ENCODE measurements at places on chromosomes 3 and 15.
A peak's percentile ranks its signal among the peaks of the same experiment; 100 is the strongest.

- no peak for DNase-seq
These were observed 333.9 kb downstream of the PTPRG start for GRCh38 chr3:61894988-61895935.

- no peak for DNase-seq
These were observed 148.7 kb upstream of the TGFBR2 start for GRCh38 chr3:30457726-30458125.

DNA sequence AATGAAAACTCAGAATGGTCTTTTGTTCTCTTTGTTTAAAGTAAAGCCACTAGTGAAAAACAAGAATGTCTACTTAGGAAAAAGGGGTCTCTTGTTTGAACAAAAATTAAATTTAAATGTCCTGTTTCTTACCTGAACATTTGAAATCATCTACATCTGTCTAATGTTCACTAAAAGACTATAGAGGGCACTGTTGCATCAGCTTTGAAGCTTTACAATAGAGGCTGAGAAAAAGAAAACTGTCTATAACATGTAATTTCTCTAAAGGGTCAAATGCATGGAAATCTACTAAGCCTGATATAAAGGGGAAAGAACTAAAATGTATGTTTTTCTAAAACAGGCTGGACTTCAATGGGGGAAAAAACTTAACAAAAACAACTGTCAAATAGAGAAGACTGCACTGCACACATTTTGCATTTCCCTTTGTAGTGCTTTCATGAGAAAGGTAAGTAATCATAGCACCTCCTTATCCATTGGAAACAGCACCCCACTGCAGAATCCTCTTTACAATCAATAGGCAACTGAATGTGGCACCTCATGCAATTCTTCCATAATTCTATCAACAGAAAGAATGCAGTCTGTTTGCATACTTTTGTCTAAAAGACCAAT, 26.3 kb downstream of the DPH6 start:
- peak; percentile 64 for DNase-seq

DNA sequence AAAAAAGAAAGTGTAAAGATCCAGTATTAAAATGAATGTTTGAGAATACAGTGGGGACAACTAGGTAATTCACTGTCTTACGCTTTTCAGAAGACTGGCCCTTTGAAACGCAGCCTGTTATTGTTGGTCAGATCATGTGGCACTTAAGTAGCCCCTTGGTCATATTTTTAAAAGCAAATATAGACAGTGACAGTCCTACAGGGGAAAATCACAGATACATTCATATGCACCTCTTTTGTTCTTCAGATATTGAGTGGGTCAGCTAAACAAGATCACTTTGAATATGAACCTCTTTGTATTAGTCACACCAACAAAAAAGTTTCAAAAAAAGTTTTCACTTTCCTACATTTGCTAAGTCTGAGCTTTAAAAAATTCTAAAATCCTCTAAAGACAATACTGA, 36.0 kb downstream of the TIGIT start:
- no peak for DNase-seq

DNA sequence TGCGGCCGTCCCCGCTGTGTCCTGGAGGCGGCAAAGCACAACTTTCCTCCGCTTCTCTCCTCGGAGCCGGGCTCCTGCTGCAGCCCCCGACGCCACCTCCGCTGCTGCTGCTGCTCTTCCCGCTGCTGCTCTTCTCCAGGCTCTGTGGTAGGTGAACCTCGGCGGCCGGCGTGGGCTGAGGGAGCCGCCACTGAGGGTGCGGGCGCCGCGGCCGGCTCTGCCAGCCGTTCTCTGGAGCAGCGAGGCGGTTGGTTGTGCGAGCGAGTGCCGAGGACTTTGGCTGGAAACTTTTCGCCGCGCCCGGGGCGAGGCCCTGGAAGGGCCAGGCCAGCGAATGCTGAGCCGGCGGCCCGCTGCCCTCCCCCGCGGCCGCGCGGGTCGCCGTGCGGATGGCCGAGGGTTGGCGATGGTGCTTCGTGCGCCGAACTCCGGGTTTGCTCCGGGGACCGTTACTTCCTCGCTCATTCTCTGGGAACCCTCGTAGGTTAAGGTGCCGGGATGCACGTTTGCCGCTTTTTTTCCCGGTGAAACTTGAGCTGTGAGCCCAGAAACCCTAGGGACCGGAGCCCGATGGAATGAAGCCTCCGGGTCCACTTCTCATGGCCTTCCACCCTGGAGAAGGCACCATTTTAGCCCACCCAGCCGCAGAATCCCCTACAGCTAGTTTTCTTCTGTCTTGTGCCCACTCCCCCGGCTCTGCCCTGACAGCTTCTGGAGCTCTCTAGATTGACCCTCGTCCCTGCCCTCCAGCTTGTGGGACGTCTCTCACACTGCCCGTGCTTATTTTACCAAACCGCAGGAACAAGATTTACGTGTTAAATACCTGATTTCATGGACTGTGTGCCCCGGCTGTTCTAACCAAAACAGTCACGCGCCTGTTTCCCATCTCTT, 660 bp downstream of the NECTIN3 start:
- no peak for DNase-seq

- no peak for DNase-seq
These were observed 7.5 kb downstream of the SOX14 start for GRCh38 chr3:137771401-137772213.

DNA sequence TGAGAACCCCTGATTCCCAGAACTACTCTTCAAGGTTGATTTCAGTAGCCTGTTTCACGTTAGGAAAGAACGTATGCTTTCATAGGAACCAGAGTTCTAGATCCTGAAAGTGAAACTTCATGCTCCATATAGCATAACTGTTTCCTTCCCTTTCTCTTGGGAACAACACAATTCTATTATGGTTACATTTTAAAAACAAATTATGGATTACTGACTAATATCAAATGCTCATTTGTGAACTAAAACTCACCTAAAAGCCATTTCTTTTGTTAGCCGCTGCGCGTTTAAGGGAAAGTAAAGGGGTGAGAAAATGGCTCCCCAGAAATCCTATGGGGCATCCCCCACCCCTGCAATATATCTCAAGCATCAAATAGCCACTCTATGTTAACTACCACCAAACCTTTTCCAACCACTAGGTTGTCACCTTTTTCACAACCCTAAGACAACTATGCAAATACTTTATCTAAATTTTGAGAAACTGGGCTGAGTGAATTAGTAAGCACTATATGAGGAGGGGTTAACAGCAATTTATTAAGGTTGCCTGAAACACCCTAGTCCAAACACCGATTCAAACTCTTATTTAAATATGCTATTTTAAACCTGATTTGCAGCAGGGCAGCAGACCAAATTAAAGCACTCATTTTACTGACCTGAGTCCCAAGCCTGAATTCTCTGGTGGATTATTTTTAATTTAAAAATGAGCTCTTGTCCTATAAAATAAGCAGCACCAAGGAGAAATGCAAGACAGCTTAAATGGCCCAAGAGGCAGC, 2.4 kb downstream of the SIAH2 start:
- peak; percentile 60 for DNase-seq

DNA sequence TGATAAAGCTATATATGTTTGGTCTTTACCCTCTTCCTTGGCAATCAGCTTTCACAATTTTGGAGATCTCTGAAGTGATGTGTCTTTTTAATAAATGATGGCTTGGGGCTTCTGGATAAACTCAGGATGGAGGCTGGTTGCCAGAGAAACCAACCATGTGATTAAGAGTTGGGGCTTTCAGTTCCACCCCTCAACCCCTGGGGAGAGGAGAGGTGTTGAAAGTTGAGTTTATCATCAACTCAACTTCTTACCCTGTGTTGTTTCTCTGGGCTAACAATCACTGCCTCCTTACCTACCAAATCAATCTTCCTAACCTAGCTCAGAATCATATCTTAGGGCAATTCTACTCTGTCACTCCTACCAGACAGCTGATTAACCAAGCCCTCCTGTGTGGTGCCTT, 735.8 kb downstream of the ZPLD1 start:
- no peak for DNase-seq

DNA sequence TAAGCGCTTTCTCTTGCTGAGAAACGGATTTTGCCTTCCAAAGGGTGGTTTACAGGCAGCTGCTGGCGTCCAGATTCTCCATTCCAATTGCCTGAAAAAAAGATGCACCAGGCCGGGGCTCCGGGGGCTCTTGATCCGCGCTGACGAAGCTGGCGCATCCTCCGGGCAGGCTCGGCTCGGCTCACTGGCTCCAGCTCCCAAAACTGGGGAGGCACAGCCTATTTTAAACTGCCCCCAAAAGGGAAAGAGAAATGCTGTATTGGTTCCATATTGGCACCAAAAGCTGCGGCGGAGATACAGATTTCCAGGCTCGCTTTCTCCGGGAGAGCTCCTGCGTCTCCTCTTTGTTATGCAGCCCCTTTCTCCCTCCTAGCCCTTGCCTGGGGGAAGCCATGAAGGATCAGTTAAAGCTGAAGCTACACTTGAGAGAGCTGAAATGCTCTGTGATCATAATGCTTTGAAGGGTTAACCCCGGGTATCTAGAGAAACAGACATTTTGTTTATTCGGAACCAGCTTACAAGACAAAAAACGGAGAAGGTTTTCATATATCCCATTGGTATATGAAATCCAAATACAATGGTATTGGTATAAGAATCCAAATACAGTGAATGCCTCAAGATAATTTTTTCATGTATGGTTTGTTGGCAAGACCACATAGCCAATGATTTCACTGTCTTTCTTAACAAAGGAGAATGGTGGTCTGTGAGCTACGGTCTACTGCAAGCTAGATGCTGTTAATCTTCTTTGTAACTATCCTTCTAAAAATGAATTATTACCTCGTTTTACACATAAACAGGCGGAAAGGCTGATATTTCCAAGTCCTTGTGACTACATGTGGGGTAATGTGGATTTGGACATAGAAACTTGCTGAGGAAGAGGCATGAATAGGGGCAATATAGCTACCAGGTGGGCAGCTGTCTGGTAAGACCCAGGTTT, 693 bp downstream of the CD200 start:
- DNase-seq, result no peak

- no peak for DNase-seq
These were observed 3.4 kb downstream of the AMOTL2 start for GRCh38 chr3:134370611-134371531.
